Effector memory CD4-positive, alpha-beta T cell (primary cell): ENCODE measurements at places on chromosomes 11 and 22.

DNA sequence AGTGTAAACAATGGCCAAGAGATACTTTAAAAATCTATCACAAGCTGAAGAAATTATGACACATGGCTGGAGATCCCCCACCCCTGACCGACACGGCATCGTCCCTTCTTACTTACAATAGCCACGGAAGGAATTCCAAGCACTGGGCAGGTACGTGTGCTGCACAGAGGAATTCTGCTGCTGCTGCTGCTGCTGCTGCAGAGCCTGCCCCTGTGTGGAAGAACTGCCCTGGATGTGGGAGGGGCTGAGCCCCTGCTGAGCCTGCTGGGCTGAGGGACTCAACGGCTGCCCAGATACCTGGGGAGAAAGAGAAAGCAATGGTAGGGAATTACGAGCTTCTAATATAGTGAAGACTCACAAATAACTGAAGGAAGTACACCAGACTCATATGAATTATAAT is 15.0 kb upstream of the NFRKB start:
- DNase-seq: no peak

DNA sequence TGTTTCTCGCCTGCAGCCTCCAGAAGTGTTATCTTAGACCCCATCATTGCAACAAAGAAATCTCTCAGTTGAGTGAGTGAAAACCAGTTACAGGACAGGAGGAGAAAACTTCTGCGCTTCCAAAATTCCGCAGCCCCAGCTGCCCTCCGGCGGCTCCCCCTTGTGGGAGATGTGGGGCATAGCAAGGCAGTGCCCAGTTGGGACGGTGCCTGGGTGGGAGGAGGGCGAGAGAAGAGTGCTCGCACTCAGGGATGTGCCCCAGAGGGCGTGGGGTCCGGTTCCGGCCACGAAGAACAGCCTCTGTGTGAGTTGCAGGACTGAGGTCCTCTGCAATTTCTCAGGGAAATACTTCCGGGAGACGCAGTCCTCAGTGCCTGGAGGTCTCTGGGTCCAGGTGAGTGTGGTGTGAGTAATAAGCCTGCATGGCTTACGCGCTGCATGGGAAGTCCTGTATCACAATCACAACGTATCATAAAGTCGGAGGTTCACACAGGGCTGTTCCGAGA is 87.0 kb upstream of the BLID start:
- DNase-seq: no peak

DNA sequence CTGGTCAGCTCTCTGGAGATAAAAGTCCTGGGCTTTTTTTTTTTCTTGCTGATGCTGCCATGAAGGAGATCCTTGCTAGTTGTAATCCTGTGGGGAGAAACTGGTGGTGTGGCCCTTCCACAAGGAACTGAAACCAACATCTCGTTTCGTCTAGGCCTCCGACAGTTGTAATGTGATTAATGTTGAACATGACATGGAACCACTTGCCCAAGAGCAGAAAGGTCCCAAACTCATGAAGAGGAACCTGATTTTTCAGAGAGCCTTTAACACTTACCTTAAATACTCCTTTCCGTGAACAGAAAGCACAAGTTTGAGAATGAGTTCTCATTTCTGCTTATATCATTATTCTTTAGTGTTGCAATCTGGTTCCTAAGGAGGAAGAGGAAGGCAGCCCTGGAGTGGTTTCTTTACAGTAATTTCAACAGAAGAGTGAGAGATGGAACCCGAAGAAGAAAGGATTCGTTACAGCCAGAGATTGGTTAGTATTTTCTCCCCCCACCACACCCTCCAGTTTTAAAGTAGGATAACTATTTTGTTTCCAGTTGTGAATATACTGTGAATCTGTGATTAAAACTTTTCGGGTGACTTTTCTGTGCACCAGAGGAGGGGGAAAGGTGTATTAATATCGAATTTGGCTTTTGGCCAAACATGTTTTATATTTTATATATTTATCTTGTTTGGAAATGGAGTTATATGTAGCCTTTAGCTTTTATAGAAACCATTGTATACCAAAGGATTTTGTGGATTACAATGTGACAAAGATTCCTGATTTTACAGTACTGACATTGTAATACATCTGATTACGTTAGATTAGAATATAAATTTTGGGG is 2.0 kb downstream of the KDM2A start:
- no peak for DNase-seq

DNA sequence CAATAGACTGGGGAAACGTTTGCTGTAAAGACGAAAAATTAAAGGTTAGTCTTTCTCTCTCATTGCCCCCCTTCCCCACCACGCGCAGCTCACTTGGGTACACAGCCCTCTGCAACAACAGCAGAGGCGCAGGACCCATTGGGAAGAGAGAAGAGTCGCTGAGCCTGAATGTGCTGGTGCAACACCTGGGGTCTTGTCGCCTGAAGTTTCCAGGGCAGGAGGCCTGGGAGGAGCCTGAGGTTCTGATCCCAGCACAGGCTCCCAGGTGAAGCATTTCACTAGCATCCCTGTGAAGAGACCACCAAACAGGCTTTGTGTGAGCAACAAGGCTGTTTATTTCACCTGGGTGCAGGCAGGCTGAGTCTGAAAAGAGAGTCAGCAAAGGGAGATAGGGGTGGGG is 116.2 kb upstream of the NTM start:
- DNase-seq: no peak

DNA sequence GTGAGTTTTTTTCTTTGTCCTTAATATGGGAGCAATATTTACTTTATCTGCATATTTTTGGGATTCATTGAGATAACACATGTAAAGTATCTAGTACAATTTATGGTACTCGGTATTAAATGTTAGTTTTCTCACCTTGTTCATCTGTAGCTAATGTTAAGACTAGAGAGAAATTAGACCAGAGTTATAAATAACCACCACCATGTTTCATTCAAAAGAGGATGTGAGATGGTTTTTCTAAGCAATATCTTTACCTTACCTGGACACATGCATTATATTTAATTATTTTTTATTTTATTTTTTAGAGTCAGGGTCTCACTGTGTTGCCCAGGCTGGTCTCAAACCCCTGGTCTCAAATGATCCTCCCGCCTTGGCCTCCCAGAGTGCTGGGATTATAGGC is 18.4 kb downstream of the ARHGAP42 start:
- DNase-seq: no peak

- no peak for DNase-seq
Measured at GRCh38 chr11:103877221-103877620, 159.2 kb upstream of the DDI1 start.

DNA sequence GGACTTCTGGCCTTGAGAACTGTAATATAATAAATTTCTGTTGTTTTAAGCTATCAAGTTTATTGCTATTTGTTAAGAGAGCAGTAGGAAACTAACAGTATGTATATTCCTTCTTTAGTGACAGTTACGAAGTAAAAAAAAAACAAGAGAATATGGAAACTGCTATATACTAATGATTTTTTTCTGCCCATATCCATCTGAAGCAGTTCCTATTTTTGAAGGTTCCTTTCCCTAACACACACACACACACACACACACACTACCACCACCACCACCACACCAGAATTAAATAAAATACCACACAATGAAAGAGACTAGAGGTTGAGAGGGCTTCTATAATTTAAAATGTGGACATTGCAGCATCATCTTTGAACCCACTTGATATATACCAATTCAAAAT is 44.4 kb upstream of the CARD18 start:
- DNase-seq: no peak

DNA sequence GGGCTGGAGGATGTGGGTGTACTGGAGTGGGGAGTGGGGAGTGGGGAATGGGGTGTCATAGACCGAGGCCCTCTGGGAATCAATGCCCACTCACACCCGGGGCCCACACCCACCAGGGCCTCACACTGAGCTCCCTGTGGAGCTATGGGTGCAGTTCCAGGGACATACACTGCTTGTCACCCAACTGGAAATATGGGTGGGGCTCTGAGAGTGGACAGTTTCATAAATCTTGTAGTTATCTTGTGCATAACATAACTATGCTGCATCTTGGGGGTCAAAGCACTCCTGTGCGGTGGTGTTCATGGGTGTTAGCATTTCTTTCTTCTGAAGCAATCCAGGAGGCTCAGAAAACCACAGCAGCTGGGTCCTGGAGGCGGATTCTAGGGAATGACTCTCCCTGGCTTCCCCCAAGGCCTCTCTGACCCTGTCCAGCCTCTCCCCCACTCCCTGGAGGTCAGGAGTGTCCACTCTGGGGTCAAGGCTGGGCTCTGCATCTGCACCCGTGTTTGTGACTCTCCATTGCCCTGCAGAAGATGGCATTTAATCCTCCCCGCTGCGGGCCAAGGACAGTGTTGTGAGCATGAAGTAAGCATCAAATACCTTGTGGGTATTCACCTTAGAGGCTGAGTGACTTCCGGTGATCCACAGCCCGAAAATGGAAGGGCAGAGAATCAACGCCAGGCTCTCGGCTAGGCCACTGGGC is 172.5 kb downstream of the CTTN start:
- no peak for DNase-seq

DNA sequence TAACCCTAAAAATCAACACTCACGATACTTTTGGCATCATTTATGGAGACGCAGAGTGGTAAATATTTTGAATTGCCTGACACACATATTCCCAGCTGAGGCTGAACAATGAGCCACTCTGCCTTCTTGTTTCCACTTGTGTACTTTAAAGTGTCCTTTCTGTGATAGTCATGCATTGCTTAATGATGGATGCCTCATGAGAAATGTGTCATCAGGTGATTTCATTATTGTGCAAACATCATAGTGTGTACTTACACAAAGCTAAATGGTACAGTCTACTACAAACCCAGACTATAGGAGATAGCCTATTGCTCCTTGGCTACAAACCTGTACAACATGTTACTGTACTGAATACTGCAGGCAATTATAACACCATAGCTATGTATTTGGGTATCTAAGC is 44.2 kb downstream of the MRE11 start:
- DNase-seq: no peak

GRCh38 chr22:44646668-44647067 is 55.3 kb upstream of the PRR5 start:
- DNase-seq: no peak

- no peak for DNase-seq
Measured at GRCh38 chr22:29435236-29436136, 2.9 kb upstream of the RFPL1 start.

GRCh38 chr11:44627911-44628729 is 62.7 kb downstream of the CD82 start:
- DNase-seq: no peak

DNA sequence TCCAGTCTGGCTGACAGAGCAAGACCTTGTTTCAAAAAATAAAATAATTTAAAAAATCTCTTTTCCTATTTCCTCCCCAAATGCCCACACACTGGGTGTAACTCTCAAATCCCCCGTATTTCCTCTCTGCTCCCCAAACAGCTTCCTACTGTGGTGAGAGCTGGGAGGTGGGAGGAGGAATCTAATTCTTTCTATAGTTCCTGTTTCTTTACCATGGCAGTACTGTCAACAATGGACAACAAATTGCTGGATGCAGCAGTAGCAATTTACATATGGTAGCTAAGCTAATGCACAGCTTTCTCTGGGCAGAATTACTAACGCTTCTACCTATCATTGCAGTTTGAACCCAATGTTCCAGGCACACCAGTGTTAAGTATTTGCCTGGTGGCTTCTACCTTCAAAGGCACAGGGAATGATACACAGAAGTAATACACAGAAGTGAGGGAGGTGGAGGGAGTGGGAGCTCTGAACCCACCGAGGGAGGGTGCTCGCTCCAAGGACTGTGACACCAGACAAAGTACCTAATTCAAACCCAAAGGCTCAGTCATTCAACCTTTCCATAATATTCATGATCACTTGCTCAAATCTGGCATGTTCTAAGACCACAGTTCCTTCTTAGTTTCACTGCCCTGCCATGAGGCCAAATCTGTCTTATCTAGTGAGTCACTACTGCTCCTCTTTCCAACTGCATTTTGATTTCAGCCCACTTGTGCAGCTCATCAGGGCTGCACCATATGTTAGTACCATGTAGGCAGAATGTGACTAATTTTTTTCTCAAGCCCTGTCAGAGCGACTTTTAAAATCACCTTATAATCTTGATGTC is 37.9 kb downstream of the CELF1 start:
- DNase-seq: no peak

DNA sequence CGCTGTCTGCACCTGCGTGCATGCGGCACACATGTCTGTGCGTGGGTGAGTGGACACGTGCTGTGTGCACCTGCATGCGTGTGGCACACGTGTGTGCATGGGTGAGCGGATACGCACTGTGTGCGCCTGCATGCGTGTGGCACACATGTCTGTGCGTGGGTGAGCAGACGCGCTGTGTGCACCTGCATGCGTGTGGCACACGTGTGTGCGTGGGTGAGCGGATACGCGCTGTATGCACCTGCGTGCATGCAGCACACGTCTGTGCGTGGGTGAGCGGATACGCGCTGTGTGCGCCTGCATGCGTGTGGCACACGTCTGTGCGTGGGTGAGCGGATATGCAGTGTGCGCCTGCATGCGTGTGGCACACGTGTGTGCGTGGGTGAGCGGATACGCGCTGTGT is 27.1 kb upstream of the ACR start:
- DNase-seq: no peak

DNA sequence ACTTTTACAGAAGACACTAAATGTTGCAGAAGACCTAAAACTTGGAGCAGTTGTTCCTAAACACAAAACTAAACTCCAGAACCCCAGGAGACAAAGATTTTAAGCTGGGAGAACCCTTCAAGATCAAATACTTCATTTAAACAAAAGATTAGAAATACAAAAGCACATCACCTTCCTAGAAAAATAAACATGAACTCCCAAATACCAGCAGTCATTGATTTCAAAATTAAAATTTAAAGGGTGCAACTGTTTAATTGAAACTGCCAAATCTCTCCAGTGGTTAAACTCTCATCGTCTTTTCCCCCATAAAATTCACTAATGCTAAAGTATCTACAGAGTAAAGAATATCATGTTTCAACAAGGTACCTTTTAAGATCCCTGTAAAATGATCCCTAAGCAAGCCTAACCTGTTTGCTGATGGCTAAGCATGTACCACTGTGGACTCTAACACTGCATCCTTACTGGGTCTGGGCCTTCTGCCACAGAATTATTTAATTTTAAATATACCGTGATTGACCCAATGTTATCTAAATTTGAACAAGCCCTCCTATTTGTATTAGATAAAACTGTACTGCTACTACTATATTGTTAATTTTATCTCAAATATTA is 53.7 kb upstream of the CCDC34 start:
- no peak for DNase-seq

- peak; percentile 41 for DNase-seq
Measured at GRCh38 chr11:129814244-129815014, 1.2 kb upstream of the TMEM45B start.

GRCh38 chr11:45432910-45433309 is 146.8 kb upstream of the SYT13 start:
- no peak for DNase-seq

- DNase-seq: no peak
Measured at GRCh38 chr11:76282811-76283595, 76.7 kb upstream of the WNT11 start.
